Naive B cell (primary cell): ENCODE measurements at places on chromosomes 7 and 10.

- DNase-seq, result no peak
Observed at GRCh38 chr7:2754086-2754485, 66.1 kb downstream of the AMZ1 start.

DNA sequence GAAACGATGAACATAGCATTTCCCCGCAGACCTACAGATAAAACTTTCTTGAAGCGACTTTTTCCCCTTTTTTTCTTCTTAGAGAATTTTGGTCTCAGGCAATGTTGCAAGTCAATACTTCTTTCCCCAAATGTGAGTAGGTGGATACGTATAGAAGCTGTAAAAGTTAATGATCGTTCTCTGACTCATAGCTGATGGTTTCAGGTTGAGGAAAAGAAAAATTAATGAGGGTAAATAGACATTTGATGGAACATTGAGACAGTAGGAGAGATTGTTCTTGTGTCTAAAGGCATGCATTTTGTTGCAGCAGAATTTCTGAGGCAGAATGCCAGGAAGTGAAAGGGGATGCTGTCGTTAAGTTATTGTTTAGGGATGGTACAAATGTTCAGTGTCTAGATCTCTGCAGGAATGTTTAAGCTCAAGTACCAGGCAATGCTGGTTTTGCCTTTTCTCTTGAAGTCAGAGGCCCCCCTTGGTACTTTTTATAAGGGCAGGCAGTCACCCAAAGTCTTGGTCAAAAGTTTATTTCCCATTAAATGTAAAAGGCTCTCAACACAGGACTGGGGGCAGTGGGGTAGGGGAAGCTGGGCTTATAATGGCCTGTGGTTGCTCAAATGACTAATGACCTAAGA, 9.3 kb downstream of the TCF7L2 start:
- no peak for DNase-seq

- no peak for DNase-seq
Observed at GRCh38 chr10:78437407-78437768, 403.7 kb downstream of the RPS24 start.

DNA sequence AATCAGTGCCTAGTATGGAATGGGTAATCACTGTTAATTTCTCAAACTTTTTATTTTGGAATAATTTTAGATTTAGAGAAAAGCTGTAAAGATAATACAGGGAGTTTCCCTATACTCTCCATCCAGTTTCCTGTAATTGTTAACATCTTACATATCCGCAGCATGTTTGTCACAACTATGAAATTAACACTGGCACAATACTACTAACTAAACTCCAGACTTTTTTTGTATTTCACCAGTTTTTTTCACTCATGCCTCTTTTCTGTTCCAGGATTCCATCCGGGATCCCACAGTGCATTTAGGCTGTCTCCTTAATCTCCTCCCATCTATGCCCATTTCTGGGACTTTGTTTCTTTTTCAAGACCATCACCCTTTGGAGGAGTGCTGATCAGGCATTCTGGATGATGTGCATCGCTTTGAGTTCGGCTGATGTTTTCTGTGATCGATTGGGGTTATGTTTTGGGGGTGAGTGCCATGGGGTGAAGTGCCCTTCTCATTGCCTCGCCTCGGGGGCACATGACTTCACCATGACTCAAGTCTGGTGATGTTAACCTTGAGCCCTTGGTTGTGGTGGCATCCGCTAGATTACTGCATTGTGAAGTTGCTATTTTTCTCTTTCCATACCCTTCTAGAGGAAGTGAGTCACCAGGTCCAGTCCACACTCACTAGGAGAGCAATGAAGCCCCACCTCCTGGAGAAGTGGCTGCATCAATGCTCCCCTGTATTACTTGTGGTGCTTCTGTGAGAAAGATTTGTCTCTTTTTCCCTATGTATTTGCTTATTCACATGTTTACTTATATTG, 43.9 kb upstream of the GRB10 start:
- DNase-seq, result no peak

GRCh38 chr7:44162179-44162578, 21.0 kb upstream of the MYL7 start:
- DNase-seq, result no peak

DNA sequence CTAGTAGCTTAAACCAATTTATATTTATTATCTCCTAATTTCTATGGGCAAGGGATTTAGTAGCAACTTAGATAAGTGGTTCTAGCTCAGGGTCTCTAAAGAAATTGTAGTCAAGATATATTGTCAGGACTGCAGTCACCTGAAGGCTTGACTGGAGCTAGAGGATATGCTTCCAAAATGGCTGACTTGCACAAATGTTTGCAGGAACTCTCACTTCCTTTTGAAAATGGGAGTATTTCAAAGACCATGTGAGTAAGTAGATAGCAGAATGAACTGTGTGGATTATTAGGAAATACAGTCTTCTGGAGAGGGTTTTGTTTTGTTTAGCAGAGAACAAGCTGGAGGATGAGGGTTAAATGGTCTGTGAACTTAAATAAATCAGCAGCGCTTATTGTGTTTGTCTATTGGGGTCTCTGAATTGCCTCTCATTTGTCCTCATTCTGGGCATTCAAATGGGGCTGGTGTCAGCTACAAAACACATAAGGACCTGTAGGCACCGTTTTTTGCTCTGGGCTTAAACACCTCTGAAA, 524.6 kb downstream of the LRMDA start:
- DNase-seq, result no peak

GRCh38 chr10:97898429-97898828, 48.8 kb downstream of the GOLGA7B start:
- DNase-seq, result no peak

- DNase-seq, result no peak
Observed at GRCh38 chr10:21740989-21741388, 207.0 kb downstream of the MLLT10 start.

GRCh38 chr10:28664369-28664740, 13.0 kb upstream of the BAMBI start:
- DNase-seq, result no peak

DNA sequence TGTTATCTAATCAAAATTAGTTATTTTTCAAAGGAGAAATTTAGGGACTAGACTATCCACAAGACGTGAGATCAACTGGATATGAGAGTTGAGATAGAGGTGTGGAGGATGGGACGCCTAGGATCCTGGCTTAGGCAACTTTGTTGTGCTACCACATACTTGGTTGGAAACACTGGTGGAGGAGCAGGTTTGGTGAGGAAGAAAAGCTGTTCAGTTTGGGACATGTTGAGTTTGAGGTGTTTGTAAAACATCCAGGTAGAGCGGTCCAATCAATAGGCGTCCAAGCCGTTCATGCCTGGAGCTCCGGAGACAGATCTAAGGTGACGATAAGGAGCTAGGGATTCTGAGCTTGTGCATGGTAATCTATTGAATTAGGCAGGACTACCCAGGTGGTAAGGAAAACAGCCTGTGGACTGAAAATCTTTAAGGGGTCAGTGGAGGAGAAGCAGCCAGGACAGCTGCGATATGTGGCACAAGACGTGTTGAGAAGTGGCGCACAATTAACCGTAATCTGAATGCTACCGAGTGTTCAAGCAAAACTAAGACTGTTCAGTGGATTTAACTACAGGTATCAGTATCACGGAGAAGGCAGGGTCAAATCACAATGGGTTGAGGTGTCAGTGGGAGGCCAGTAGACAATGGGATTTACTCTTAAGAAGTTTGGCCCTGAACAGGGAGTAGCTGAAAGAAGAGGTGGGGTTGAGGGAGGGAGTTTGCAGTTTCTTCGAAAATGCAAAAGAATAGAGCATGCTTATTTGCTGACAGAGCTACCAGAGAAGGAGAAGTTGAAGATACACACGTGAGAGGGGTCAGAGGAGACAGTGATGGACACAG, 16.1 kb upstream of the TRPV6 start:
- no peak for DNase-seq

DNA sequence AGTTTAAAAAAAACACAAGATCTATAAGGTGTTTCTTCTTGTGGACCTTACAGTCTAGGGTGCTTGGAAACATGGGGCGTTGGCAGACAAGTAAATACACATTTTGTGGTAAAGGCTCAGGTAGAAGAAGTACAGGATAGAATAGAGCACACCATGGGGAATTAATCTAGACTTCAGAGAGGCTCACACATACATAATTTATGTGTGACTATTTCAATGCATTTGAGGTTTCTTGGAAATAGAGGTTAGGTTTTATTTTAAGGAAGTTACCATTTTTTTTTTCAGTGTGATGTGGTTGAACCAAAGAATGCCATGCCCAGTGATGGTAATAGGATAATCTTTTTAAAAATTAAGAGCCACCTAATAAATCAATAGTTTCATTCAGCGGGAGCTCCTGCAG, 12.8 kb downstream of the CFTR start:
- no peak for DNase-seq

DNA sequence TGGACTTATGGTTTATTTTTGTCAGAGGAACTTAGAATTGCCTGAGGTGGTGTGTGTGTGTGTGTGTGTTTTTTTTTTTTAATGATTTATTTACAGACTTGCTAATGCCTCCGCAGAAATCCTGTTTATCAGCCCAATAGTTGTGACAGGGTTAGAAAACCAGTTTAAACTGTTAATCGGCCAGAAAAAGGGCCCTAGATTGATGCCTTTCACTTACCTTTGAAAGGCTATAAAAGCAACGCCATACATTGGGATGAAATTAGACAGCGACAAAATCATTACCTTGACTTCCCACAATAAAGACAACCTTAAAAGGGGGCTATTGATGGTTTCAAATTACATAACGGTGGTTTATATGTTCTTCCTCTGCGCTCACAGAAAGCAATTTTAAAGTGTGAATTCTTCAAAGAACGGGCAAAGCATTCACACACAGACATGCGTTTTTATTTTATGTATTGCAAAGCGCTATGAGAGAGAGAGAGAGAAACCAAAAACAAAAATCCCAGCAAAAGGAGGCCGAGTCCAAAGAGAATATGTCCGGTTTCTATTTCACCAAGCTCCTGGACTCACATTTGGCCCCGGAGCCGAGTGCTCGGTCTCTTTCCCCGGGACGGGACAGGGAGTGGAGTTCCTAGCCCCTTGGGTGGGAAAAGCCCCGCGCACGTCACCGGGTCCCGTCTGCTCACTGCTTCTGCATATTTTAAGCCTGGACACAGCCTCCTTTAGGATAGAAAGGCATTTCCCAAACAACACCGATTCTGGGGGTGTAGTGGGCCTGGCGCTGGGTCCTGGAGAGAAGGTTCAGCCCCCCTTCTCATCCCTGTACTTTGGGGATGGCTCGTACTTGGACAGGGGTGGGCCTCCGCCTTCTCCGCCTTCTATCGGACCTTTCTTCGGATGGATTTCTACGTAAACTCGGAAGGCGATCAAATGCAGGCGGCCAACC, 26.8 kb upstream of the VAX1 start:
- DNase-seq, result no peak

GRCh38 chr7:49643321-49643720, 130.1 kb upstream of the VWC2 start:
- no peak for DNase-seq

DNA sequence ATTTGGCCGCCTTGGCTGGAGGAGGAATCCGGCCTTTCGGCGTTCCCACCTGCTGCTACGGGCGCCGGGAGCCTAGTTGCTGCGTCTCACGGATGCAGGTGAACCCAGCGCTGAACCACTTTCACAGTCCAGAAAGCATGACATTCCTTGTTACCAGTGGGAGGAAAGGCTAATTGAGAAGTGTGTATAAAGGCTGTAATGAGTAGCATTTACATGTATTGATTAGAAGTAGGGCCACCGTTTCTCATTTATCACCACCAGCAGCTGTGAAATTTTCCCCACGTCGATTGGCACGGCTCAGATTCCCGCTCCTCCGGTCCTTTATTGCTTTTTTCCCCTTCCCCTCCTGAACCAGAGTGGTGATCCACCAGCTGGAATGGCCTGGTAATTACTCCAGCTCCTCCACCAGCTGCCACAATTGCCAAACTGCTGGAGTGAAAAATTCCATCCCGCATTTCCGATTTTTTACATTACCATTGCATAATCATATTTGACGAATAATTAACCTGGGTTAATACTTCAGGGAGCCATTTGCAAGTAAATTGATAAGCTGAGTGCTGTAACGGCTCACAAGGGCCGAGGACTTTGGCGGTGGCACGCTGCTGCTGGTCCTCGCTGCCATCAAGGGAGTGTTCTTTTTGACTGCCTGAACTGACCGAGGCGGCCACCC, 153.3 kb downstream of the POU6F2 start:
- DNase-seq, result no peak

- no peak for DNase-seq
Observed at GRCh38 chr7:157977306-157977705, 610.3 kb downstream of the PTPRN2 start.

DNA sequence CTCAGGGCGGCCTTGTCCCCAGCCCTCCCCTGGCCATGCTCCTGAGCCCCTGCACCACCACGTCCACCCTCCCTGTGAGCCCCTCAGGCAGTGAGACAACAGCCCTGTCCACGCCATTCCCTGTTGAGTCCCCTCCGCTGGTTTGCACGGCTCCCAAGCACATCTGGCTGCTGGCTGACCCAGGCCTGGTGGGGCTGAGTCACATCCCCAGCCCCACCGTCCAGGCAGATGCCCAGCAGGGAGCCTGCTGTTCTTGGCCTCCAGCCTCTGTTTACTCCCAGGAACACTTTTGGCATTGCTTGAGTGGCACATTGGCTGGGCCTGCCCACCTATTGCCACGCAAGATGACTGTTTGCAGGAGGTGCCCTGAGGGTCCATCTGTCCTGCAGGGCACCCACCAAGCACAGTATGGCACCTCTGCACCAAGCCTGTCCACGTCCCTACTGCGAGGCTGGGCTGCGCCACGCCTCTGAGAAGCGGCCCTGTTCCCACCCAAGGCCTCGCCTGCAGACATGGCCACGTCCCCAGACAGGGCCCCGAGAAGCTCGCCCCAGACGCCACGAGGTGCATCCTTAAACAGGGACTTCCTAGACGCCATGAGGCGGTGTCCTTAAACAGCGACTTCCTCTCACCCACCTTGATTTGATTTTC, 48.4 kb upstream of the INPP5A start:
- DNase-seq, result no peak

DNA sequence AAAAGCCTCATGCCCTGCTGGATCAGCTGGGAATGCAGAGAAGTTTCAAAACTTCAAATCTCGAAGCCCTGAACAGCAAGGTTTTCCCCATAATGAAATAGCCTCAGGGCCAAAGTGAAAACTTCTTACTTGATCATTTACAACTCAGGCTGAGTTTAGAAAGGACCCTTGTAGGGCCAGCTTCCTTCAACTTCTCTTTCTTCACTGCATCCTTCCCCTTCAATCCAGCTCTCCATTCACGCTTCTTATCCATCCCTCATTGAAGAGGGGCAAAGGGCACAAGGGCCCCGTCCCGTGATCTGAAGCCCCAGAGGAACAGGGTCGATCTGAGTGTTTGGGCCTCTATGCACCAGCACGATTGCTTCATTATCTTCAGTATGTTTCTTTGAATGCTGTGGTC, 392.2 kb upstream of the CELF2 start:
- no peak for DNase-seq

DNA sequence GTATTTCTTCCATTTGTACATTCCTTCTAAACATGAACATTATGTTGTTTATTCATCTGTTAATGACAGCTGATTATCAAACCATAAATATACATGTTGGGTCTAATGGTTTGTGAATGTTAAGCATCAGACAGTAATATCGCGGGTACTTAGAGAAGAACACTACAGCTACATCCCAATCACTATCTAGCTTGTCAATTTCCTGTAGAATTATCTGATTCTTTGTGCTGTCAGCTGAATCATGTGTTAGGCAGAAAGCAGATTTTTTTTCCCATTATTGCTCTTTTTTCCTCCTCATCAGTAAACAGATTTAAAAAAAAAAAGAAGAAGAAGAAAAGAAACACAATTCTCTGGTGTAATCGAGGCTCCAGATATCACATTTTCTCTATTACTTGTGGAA, 183.6 kb upstream of the CTBP2 start:
- DNase-seq, result no peak

GRCh38 chr10:86086418-86086817, 280.2 kb downstream of the GRID1 start:
- no peak for DNase-seq
